Naive thymus-derived CD4-positive, alpha-beta T cell (primary cell): ENCODE measurements at places on chromosomes 2 and 18.

DNA sequence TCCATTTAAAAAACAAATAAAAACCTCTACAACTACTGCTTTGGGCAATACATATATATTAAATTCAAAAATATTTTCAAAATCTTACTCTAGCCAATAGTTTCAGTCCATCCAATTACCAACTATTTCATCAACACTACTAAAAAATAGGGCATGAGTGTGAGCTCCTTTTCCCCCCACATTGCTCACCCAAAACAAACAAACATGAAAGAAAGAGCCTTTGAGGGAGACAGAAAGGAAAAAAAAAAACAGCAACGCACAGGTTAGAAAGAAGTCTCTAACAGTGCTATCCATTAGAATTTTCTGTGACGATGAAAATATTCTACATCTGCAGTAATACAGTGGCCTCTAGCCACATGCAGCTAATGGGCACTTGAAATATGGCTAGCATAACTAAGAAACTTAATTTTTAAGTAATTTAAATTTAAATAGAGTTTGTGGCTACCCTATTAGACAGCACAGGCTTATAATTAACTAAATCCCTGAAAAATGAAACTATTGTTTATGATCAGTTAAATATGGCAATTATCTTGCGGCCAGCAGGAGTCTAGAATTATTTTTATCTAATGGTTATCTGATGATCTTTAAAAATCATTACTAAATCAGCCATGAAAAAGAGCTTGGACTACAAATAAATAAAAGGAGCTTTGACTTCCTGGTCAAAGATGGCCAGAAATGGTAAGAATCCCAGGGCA lies 59.2 kb downstream of the RBMS1 start:
- DNase-seq = no peak

GRCh38 chr2:218985325-218986091 lies 524 bp upstream of the FEV start:
- no peak for DNase-seq

GRCh38 chr18:56490942-56491341 lies 147.4 kb downstream of the TXNL1 start:
- DNase-seq = no peak

GRCh38 chr2:128552806-128553551 lies 234.3 kb upstream of the HS6ST1 start:
- DNase-seq = no peak

GRCh38 chr18:31672628-31673135 lies 11.7 kb downstream of the B4GALT6 start:
- DNase-seq = no peak
